ENCODE measurements at places on chromosomes 5 and 9. TPM values are rescaled to one million over a fixed set of nuclear protein-coding genes. Genes with fewer than 3 reads are reported as not detected.

Gene CEP72
- 7.8 TPM for total RNA-seq

Gene MRPL36
- total RNA-seq, result 29.6 TPM

Gene TLE4
- total RNA-seq, result 35.7 TPM

Gene FOXD4L4
- 0.31 TPM for total RNA-seq

Gene CCNO
- 5.9 TPM for total RNA-seq

Gene PCDHGB2
- total RNA-seq, result 4.0 TPM

Gene DOCK8
- total RNA-seq, result 46.5 TPM

Gene ADAMTSL1
- total RNA-seq, result 27.3 TPM

All from kidney (tissue), 22 donors.